ENCODE measurements at places on chromosomes 1 and 21.

GRCh38 chr1:110765640-110766335 lies 91.0 kb upstream of the KCNA3 start:
- DNase-seq = peak; percentile 59

DNA sequence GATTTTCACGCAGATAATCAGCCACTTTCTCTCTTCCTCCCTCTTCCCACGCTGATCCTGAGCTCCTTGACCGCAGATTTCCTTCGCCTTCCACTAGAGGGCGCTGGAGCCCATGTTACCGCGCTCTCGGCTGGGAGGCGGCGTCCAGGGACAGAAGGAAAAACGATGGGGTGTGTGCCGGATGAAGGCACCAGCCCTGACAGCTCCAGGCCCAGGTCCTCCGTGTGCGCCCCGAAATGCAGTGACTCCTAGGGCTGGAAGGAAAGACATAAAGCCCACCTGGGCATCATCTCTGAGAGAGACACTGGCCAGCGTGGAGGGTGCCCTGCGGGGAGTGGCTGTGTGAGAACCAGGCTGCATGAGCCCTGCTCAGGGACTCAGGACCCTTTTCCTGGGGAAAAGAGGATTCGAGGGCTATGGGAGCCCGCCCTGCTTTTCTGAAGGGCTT lies 44.9 kb upstream of the CYP2J2 start:
- peak; percentile 48 for DNase-seq

DNA sequence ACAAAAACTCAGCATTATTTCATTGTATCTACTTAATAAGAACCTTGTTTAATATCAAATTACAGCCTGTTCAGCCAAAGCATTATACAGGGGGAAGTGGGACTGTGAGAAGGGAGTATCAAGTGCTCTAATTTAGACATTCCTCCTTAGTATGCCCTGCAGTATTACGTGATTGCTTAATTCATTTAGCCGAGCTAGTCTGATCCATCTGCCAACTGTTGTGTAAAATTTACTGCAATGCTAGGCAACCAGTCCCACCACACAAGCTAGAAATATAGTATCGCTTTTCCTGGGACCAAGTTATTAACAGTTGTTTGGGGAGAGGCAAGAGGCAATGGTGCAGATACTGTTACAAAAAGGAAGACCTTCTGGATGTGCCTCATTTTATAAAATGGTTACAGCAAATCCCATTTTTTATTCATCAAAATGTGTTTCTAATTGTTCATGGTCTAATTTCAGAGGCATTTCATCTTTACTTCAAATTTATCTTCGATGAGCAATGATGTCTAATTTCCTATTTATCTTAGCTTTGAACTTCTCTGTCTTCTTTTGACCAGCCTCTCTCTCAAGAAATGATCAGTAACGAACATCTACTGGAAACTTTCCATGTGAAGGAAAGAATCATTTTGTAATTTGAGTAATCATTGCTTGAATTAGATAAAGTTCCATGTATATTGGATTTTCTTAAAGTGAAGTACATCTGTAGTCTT lies 283.3 kb downstream of the DUSP10 start:
- DNase-seq = peak; percentile 60

DNA sequence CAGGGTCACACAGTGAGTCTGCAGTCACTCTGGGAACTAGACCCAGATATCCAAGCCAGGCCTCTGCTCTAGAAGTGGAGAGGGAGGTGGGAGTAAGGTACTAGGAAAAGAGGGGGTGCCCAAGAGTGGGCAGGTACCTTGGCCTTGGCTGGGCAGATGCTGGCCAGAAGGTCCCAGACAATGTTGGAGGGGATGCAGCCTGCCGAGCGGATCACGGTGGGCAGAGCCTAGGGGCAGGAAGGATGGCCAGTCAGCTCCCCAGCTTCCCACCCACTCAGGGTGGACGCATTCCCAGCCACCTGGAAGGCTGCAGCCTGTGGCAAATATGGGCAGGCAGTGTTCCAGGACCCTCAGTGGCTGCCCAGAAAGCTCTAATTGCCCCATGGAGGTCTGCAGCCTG lies 23.3 kb downstream of the SPOCD1 start:
- no peak for DNase-seq

GRCh38 chr1:71994646-71995045 lies 287.7 kb downstream of the NEGR1 start:
- no peak for DNase-seq

GRCh38 chr1:94305704-94306103 lies 68.3 kb upstream of the ARHGAP29 start:
- DNase-seq = peak; percentile 72

DNA sequence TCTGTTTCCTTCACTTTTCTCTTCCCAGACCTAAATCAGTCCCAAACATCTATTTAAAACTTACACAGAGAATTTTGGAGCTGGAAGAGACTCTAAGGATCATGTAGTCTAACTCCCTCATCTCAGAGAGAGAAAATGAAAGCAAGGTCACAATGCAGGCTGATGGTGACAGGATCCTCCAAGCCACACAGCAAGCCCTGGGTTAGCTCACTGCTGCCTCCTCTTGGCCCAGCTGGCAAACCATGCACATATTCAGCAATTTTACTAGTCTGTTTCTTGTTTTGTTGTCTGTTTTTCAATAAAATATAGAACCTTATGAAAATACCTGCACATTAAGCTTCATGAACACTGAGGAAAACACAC lies 27.7 kb upstream of the LY9 start:
- peak; percentile 25 for DNase-seq

- no peak for DNase-seq
These were observed 4.5 kb downstream of the LIN9 start for GRCh38 chr1:226304291-226304955.

GRCh38 chr1:78096976-78097375 lies 51.2 kb downstream of the GIPC2 start:
- no peak for DNase-seq

All from HCEC 1CT (cell line).